ENCODE measurements at places on chromosomes 4 and X.

- no peak for DNase-seq
These were observed 43.2 kb downstream of the ANOS1 start for GRCh38 chrX:8688776-8689175.

DNA sequence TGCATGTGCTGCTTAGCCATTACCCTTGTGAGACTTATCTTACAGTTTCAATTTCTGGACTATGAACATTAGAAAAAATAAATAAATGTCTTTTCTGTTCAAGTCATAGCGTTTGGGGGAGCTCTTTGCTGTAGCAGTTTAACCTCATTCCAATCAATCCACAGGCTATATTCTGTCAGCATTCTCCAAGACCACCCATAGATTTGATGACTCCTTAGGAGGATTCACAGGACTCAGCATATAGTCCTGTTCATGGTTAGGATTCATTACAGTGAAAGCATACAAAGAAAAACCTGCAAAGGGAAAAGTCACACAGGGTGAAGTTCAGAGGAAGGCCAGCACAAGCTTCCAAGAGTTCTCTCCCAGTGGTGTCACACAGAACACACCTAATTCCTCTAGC lies 180.5 kb downstream of the ADAMTS3 start:
- no peak for DNase-seq

DNA sequence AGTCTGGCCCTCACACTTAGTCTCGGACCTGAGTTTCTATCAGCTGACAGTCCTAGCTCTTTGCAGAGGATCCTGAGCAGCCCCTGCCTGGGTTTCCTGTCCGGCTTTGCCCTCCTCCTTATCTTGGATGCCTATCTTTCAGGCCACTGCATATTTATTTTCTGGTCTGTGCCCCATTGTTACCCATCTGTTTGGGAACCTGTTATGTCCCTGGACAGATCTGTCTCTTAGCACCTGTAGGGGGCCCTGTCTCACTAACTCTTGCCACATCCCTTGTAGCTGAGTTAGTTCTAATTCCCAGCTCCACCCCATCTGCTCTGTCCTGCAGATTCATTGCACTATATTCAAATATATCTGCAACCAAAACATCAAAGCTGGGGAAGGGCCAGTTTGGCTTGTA lies 514.9 kb upstream of the LCORL start:
- DNase-seq, result no peak

GRCh38 chr4:168924667-168925066 lies 85.4 kb downstream of the CBR4 start:
- no peak for DNase-seq
